ENCODE measurements at places on chromosomes 4 and X. TPM values are rescaled to one million over a fixed set of nuclear protein-coding genes. Genes with fewer than 3 reads are reported as not detected.
A peak's percentile ranks its signal among the peaks of the same experiment; 100 is the strongest.

SLC49A3 gene
- total RNA-seq = 5.5 TPM

C4orf51 gene
- not detected for total RNA-seq

HGFAC gene
- total RNA-seq = not detected

DNA sequence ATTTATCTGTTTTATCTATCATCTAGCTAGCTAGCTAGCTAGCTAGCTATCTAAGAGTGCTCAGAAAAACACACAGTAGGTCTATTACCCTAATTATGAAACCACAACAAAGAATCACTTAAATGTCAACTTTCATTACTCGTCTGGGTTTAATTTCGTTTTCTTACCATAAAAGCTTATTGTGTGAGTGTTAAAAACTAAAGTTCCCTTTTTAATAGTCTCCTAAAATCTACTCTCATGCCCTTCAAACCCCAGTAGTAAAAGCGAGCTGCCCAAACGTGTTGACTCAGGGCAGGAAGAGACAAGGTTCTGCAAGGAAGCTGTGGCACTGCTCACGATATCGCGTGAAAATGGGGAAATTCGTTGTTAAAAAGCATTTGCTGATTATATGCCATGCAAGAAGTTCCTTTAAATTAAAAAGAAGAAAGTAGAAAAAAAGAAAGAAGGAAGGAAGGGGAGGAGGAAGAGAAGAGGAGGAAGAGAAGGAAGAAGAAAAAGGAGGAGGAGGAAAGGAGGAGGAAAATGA is 595 bp downstream of the MBNL3 start:
- peak overlapping the region; percentile 65 for H3K27ac ChIP-seq
- no peak for DNase-seq
- H3K4me3 ChIP-seq = peak overlapping the region; percentile 60
- H3K27me3 ChIP-seq = no peaks in the 10 kb centered on the region

GRCh38 chr4:69727926-69728325 is 32.5 kb downstream of the SULT1B1 start:
- no peaks in the 10 kb centered on the region for H3K27me3 ChIP-seq
- H3K36me3 ChIP-seq = no peaks in the 10 kb centered on the region
- DNase-seq = no peak
- H3K4me1 ChIP-seq = no peaks in the 10 kb centered on the region

SMIM43 gene
- 0.83 TPM for total RNA-seq

GRCh38 chrX:134735015-134735414 is 76.7 kb upstream of the PLAC1 start:
- no peak overlapping the region for H3K4me3 ChIP-seq
- H3K4me1 ChIP-seq = peaks cover 31% of the 10 kb centered on the region
- H3K27ac ChIP-seq = no peak overlapping the region
- DNase-seq = no peak

GRCh38 chrX:135410861-135411627 is 10.7 kb upstream of the SMIM10L2A start:
- no peak for DNase-seq
- H3K36me3 ChIP-seq = no peaks in the 10 kb centered on the region
- H3K27me3 ChIP-seq = peaks cover 6% of the 10 kb centered on the region

RAB28 gene
- 16.1 TPM for total RNA-seq

DNA sequence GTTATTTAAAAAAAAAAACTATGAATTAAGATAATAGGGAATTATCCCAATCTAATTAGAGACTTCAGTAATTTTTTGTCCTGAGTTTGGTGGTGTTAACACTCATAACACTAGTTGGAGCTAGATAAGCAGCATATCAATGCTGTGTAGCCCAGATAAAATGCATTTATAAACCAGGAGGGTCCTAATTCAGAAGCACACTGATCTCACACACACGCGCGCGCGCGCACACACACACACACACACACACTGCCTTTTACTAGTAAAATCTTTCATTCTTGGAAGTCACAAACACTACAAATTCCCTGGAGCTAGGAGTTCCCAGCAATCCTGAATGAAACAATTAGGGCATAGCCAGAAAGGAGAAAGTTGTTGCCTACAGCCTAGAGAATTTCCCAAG is 3.2 kb downstream of the UNC5C start:
- peaks cover 28% of the 10 kb centered on the region for H3K4me1 ChIP-seq
- H3K27me3 ChIP-seq = peaks cover 43% of the 10 kb centered on the region
- H3K4me3 ChIP-seq = no peak overlapping the region
- H3K36me3 ChIP-seq = no peaks in the 10 kb centered on the region
- DNase-seq = no peak

- no peak overlapping the region for H3K4me3 ChIP-seq
- H3K4me1 ChIP-seq = no peaks in the 10 kb centered on the region
- H3K27ac ChIP-seq = no peak overlapping the region
- no peak for DNase-seq
Measured at GRCh38 chrX:70762285-70762684, 146.2 kb downstream of the TEX11 start.

DCAF8L2 gene
- total RNA-seq = not detected

- no peak for DNase-seq
- H3K27me3 ChIP-seq = no peaks in the 10 kb centered on the region
- H3K27ac ChIP-seq = no peak overlapping the region
- H3K4me1 ChIP-seq = no peaks in the 10 kb centered on the region
Measured at GRCh38 chrX:109270580-109271484, 211.1 kb downstream of the GUCY2F start.

DNA sequence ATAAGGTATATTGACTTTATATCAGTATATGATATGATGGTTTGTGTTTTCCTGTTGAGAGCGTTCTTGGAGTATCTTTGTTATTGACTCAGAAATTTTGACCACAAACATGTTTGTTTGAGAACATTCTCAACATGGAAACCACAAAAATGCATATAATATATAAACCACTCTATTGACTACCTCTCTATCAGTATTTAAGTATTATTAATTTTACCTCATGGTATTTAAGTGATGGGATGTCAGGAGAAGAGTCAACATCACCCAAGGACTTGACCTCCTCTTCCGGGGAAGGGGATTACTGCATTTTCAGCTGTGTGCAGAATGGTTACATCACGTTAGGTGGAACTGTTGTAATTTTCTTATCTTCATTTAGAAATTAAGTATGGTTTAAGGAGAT is 54.3 kb upstream of the PUDP start:
- no peak overlapping the region for H3K27ac ChIP-seq
- DNase-seq = no peak
- no peaks in the 10 kb centered on the region for H3K4me1 ChIP-seq
- no peak overlapping the region for H3K4me3 ChIP-seq
- no peaks in the 10 kb centered on the region for H3K27me3 ChIP-seq
- H3K36me3 ChIP-seq = no peaks in the 10 kb centered on the region

All from esophagus muscularis mucosa (tissue), 4 donors.